T-helper 17 cell (primary cell): ENCODE measurements at places on chromosomes 11 and 22. TPM values are rescaled to one million over a fixed set of nuclear protein-coding genes. Genes with fewer than 3 reads are reported as not detected.

EIF4G2 gene
- 819 TPM for total RNA-seq

DNA sequence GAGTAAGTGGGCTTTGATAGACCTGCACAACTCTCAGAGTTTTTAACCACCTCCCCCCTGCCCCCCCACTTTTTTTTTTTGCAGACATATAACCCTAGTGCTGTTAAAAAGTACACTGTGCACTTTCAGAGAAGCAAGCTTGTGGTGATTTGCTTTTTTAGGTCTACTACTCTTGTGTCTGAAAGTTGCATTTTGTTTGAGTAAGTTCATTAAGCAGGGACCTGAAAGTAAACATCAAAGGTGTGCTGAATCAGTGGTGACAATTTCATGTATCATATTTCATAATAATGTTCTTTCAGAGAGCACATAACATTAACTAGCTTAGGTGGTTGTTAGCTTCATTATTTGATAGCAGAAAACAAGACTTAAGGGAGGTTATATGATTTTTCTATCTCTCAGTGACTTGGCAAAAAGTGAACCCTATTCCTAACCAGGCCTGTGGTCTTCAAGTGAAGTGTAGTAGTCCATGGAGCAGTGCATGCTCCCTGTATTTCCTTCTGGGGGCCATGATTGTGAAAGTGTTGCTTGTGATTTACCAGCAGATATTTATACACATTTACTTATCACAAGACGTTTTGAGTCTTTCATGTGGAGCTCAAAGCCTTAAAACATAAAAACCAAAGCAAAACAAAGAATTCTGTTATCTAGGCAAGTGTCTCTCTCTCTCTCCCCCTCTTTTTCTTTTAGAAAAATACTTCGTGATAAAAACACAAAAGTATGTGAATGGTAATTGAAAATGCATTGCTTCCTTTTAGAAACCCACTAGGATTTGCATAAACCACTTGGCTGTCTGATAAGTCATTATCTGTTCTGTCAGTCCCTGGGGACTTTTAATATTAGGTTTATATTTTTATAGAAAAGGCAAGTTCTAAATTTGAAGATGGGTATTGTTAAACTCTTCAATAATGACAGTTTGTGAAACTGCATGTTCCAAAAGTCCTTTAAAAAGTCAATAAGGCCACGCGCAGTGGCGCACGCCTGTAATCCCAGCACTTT, 7.5 kb upstream of the RAG2 start:
- no peak overlapping the region for H3K27ac ChIP-seq
- H3K4me1 ChIP-seq = no peaks in the 10 kb centered on the region
- no peak overlapping the region for H3K4me3 ChIP-seq

TREH gene
- total RNA-seq = not detected

LMO2 gene
- 1.8 TPM for total RNA-seq

DNA sequence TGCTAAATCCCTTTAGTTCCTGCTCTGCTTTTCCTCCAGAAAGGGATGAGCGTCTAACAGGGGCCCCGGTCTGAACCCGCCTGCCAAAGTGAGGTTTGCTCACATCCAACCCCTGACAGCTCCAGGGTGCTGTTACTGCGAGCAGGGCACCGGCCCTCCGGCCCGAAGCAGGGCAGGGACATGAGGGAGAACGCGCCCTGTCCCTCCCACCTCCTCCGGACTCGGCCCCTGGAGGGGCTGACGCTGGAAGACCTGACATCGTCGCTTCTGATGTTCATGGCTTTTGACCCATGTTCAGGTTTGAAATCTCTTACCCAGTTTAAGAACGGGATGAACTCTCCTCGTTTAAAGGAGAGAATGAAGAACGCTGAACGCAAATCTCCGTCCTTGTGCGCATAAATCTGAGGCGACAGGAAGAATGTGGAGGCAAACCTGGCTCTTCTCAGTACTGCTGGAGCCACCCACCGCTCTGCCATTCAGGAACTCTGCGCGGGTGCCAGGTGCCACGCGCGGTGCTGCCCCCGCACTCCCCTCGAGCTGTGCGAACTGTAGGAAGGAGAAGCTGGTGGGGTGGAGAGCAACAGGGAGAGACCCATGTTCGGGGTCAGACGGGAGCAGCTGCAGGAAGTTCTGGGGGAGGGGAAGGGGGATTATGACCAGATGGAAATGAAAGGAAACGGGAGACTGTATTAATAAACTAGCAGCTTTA, 826 bp upstream of the EEF1G start:
- peak overlapping the region; percentile 100 for H3K27ac ChIP-seq
- H3K4me3 ChIP-seq = peak overlapping the region; percentile 99
- peaks cover 48% of the 10 kb centered on the region for H3K4me1 ChIP-seq
- H3K27me3 ChIP-seq = no peaks in the 10 kb centered on the region
- no peak for DNase-seq
- H3K36me3 ChIP-seq = peaks cover 18% of the 10 kb centered on the region

CD248 gene
- not detected for total RNA-seq

- peaks cover 7% of the 10 kb centered on the region for H3K36me3 ChIP-seq
- H3K27me3 ChIP-seq = no peaks in the 10 kb centered on the region
- H3K27ac ChIP-seq = peak overlapping the region; percentile 81
- peaks cover 50% of the 10 kb centered on the region for H3K4me1 ChIP-seq
- DNase-seq = no peak
Observed at GRCh38 chr22:45321827-45322226, 12.1 kb downstream of the FAM118A start.

ADM2 gene
- 1.7 TPM for total RNA-seq

GRCh38 chr11:31913985-31914384, 102.9 kb upstream of the PAX6 start:
- H3K27me3 ChIP-seq = peaks cover 15% of the 10 kb centered on the region
- no peak overlapping the region for H3K27ac ChIP-seq
- no peaks in the 10 kb centered on the region for H3K36me3 ChIP-seq
- DNase-seq = no peak

ANO5 gene
- not detected for total RNA-seq

- H3K27me3 ChIP-seq = no peaks in the 10 kb centered on the region
- peaks cover 7% of the 10 kb centered on the region for H3K36me3 ChIP-seq
- H3K27ac ChIP-seq = peak overlapping the region; percentile 24
- DNase-seq = no peak
- peaks cover 14% of the 10 kb centered on the region for H3K4me1 ChIP-seq
- no peak overlapping the region for H3K4me3 ChIP-seq
Observed at GRCh38 chr11:126331286-126331685, 24.2 kb upstream of the ST3GAL4 start.

MMP7 gene
- not detected for total RNA-seq

DNA sequence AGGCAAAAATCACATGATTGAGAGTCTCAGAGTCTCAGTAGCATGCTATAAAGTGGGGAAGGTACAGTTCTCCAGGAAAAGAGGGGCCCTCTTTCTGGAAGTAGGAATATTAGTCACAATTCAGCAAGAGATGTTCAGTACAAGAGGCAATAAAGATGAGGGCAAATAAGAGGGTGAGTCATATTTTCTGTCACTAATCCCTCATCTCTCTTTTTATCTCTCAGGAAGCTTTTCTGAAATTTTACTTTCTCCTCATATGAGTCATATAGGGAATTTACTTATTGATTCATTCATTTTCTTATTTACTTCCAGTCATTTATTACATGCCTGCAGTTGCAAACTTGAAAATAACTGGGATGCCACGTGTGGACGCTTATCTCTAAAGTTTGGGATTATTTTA, 3.4 kb upstream of the NXPE1 start:
- H3K4me1 ChIP-seq = no peaks in the 10 kb centered on the region
- H3K27ac ChIP-seq = no peak overlapping the region
- peaks cover 7% of the 10 kb centered on the region for H3K36me3 ChIP-seq
- H3K27me3 ChIP-seq = peaks cover 17% of the 10 kb centered on the region

UFD1 gene
- 79.2 TPM for total RNA-seq

- no peaks in the 10 kb centered on the region for H3K36me3 ChIP-seq
- no peak for DNase-seq
- H3K27me3 ChIP-seq = peaks cover 55% of the 10 kb centered on the region
Observed at GRCh38 chr22:49107961-49108530, 719.6 kb downstream of the BRD1 start.

DNA sequence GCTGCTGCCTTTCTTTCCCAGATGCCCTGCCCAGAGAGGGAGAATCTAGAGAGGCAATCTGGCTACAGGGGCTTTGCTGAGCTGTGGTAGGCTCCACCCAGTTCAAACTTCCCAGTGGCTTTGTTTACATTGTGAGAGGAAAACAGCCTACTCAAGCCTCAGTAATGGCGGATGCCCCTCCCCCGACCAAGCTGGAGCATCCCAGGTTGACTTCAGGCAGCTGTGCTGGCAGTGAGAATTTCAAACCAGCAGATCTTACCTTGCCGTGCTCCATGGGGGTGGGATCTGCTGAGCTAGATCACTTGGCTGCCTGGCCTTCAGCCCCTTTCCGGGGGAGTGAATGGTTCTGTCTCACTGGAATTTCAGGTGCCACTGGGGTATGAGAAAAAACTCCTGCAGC, 12.2 kb downstream of the BDNF start:
- H3K36me3 ChIP-seq = peaks cover 4% of the 10 kb centered on the region
- no peak overlapping the region for H3K27ac ChIP-seq

DNA sequence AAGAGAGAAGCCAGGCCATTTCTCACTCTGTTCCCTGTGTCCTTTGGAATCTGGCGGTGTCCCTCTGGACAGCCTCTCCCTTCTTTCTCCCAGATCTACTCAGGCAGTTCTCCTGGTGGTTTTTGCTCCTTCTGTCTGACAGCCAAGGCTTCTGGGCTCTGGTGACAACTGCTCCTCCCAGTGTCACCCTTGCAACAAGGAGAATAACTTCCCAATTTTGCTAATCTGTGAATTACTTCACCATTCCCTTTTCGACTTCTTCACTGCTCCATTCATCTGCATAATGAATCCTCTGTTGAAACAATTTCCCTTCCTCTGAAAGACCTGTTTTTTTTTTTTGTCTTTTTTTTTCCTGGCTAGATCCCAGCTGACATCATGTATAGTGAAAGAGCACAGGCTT, 56.3 kb upstream of the PDE3B start:
- H3K27ac ChIP-seq = peak overlapping the region; percentile 57
- H3K36me3 ChIP-seq = peaks cover 10% of the 10 kb centered on the region
- peaks cover 12% of the 10 kb centered on the region for H3K4me1 ChIP-seq

CCDC15 gene
- 0.91 TPM for total RNA-seq

- peak overlapping the region; percentile 63 for H3K4me3 ChIP-seq
- DNase-seq = no peak
- peaks cover 29% of the 10 kb centered on the region for H3K27me3 ChIP-seq
- peaks cover 31% of the 10 kb centered on the region for H3K4me1 ChIP-seq
- no peak overlapping the region for H3K27ac ChIP-seq
Observed at GRCh38 chr22:20439556-20439927, 1.9 kb upstream of the SCARF2 start.

DNA sequence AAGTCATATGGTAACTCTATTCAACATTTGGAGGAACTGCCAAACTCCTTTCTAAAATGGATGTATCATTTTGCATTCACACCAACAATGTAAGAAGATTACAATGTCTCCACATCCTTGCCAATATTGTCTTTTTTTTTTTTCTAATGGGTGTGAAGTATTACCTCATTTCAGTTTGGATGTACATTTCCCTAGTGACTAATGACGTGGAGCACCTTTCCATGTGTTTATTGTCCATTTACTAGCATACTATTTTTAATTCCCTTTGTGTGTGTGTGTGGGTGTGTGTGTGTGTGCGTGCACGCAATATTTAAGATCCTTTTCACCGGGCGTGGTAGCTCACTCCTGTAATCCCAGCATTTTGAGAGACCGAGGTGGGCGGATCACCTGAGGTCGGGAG, 62.7 kb downstream of the APOL3 start:
- DNase-seq = no peak
- no peak overlapping the region for H3K4me3 ChIP-seq
- peaks cover 18% of the 10 kb centered on the region for H3K27me3 ChIP-seq

KCNE3 gene
- 0.40 TPM for total RNA-seq

GRCh38 chr11:44351006-44351660, 41.2 kb upstream of the ALX4 start:
- H3K4me1 ChIP-seq = no peaks in the 10 kb centered on the region
- DNase-seq = no peak
- H3K36me3 ChIP-seq = peaks cover 2% of the 10 kb centered on the region
- H3K4me3 ChIP-seq = no peak overlapping the region

DNA sequence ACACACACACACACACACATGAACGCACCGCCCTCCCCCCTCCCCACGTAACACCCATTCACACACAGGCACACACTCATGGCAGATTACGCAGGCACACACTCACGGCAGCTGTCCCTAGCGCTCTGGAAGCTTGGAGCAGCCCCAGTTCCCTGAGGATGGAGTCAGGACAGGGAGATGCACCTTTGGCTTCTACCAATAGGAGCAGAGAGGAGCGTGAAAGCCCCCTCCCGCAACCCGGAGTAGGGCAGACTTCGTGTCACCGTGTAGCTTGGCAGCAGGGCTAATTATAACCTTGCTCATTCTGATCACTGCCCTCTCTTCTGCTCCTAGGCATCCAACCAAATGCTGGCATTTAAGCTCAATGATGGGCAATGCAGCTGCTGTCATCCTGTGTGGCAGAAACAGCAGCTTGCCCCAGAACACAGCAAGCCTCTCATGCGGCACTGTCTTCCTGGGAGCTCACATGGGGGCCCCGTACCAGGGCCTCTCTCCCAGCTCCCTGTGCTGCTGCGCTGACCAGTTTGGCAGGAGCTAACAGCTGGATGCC, 31.9 kb downstream of the ANKK1 start:
- peaks cover 29% of the 10 kb centered on the region for H3K27me3 ChIP-seq
- H3K27ac ChIP-seq = no peak overlapping the region
- H3K36me3 ChIP-seq = no peaks in the 10 kb centered on the region
- H3K4me3 ChIP-seq = no peak overlapping the region
- DNase-seq = no peak

- no peak for DNase-seq
- H3K4me3 ChIP-seq = no peak overlapping the region
- no peaks in the 10 kb centered on the region for H3K4me1 ChIP-seq
- no peaks in the 10 kb centered on the region for H3K27me3 ChIP-seq
Observed at GRCh38 chr11:96642583-96642982, 252.8 kb downstream of the JRKL start.

DNA sequence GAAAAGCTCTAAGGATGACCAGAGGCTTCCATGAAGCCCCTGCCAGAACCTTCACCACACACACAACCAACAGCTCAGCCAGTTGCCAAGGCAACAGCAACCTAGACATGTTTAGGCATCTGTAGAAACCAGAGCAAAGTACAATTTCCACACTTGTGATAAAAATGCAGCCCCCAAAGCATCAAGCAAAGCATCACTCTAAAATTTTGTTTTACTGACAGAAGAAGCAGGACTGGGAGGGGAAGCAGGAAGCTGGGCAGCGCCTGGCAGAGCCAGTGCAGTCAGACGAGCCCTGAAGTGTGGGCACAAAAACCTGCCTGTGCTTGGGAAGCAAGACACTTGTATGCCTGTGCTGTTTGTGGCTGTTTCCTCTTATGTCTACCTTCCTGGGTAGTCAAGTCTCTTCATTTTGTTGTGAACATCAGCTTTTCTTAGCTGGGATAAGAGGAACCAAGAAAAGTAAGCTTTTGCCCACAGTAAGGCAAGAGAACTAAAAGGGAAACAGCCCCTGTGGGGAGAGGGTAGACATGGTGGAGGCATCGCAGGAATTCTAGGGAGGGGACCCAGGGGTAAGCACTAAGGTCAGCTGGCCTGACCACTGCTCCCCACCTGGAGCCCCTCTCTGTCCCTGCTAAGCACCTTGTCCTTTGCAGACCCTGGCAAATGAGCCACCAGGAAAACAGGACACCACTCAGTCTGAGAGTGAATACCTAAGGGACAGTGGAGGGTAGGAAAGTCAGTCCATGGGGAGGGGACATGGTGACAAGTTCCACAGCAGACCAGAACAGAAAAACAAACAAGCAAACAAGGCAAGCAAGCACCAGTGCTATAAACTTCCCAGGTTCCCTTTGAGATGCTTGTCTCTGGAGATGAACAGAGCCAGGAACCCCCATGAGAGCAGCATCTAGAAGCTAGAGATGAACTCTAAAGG, 13.4 kb downstream of the PACSIN2 start:
- peak overlapping the region; percentile 60 for H3K27ac ChIP-seq
- H3K27me3 ChIP-seq = no peaks in the 10 kb centered on the region
- peaks cover 69% of the 10 kb centered on the region for H3K4me1 ChIP-seq
- peak overlapping the region; percentile 39 for H3K4me3 ChIP-seq
- no peaks in the 10 kb centered on the region for H3K36me3 ChIP-seq

MYBPC3 gene
- total RNA-seq = not detected
